Posterior cingulate gyrus (tissue), 11 donors: ENCODE measurements at places on chromosomes 13 and 19.

DNA sequence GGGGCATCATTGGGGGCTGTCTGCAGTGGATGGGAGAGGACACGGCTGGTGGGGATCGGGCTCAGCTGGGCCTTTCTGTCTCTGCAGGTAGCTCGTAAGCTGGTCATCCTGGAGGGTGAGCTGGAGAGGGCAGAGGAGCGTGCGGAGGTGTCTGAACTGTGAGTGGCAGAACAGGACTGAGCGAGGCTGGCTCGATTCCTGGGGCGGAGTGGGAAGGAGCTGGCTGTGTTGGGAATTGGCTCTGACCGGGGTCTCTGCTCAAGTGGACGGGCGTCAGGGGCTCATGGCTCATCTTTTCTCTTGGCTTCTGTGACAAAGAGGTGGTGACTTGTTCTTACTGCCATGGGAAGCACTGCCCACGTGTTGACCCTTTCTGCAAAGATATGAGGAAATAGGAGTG, 11.6 kb downstream of the TPM4 start:
- DNase-seq, result no peak

DNA sequence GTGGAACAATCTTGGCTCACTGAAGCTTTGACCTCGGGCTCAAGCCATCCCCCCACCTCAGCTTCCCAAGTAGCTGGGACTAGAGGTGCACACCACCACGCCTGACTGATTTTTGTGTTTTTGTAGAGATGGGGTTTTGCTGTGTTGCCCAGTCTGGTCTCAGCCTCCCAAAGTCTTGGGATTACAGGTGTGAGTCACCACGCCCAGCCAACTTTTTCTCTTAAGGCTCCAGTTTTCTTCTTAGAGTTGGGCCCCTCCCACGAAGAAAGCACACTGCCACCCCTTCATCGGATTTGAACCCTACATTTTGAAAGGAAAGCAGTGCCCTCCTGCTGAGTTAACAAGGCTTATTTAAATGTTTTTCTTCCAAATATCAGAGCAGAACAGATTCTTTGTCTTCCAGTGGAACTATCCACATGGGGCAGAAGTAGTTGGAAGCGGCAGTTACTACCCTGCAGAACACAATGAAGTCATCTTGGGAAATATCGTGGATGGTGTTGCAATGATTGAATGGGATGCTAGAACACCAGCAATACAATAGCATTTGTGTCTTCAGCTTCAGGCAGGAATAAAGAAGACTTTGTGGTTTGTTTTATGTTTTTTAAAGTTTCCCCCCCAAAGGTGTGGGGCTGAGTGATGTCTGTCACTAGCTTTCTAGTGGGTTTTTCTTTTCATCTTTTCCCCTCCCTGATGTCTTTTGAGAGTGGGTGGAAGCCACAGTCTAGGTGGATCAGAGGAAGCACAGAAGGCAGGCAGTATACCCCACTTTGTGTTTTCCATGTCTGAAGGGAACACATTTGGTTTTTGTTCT, 8.9 kb downstream of the ACTN4 start:
- DNase-seq, result no peak

- no peak for DNase-seq
These were observed 34.9 kb downstream of the DNAJC15 start for GRCh38 chr13:43058318-43058674.

DNA sequence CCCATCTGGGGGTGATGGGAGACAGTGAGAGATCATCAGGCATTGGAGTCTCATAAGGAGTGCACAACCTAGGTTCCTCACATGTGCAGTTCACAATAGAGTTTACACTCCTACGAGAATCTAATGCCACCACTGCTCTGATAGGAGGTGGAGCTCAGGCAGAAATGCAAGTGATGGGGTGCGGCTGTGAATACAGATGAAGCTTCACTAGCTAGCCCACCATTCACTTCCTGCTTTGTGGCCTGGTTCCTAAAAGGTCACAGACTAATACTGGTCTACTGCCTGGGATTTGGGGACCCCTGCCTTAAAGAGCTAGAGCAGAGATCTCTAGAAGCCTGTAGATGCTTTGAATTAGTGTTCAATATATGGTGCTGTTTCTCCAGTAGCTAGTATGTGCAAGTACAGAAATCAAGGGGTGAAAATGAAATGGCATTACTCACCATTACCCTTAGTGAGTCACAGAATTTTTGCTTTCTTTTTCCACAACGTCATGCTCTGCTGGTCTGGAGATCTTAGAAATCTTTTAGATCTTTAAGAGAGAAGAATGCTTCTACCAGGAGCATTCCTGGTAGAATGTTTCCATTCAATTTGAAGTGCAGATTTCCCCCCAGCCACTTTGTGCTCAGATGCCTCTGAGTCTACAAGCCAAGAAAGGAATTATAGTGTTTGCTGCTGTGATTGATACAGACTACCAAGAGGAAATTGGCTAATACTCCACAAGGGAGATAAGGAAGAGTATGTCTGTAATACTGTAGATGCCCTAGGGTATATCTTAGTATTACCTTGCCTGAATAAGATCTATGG, 2301.2 kb downstream of the PCDH9 start:
- no peak for DNase-seq

DNA sequence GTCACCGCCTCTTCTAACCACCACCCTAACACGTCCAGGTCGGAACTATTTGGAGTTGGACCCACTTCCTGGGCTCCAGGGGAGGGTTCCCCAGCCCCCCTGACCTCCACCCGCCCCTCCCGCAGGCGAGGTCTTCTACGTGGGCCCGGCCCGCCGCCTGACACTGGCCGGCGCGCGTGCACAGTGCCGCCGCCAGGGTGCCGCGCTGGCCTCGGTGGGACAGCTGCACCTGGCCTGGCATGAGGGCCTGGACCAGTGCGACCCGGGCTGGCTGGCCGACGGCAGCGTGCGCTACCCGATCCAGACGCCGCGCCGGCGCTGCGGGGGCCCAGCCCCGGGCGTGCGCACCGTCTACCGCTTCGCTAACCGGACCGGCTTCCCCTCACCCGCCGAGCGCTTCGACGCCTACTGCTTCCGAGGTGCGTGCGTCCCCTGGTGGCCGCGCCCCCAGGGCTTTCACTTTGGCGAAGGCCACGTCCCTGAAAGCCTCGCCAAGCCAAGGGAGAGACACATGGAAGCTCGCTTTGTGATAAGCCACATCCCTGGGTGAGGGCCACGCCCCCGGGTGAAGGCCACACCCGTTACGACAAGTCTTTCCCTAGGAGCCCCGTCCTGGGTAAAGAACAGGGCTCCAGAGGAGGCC, 13.2 kb downstream of the NCAN start:
- DNase-seq, result no peak

GRCh38 chr19:18384775-18385174, 1.2 kb upstream of the GDF15 start:
- no peak for DNase-seq

GRCh38 chr13:107266657-107267056, 698.7 kb upstream of the ARGLU1 start:
- DNase-seq, result no peak

DNA sequence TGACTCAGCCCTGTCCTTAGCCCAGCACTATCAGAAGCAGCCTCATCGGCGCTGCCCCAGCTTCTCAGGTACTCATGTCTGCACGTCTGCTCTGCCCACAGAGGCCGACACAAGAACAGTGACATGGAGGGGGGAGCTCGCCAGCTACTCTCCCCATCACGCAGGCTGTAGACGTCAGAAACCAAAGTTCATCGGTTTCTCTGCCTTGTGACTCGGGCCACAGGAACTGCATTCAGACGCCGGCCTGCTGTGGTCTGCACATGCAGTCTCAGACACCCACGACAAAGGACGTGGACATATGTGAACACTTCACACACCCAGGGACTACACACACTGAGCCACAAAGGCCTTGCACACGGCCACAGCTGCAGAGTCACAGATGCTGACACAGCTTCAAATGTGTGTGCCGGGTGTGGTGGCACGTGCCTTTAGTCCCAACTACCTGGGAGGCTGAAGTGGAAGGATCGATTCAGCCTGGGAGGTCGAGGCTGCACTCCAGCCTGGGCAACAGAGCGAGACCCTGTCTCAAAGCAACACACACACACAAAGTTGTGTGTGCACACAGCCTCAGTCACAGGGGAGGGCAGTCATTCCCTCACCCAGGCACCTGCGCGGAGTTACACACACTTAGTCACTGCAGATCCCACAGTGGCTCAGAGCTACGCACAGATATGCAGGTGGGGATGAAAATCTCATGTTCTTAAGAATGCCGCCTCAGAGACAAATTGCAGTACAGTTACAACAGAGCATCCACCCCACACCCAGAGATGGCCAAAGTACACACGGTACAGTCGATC, 4.9 kb upstream of the ZFP36 start:
- no peak for DNase-seq

DNA sequence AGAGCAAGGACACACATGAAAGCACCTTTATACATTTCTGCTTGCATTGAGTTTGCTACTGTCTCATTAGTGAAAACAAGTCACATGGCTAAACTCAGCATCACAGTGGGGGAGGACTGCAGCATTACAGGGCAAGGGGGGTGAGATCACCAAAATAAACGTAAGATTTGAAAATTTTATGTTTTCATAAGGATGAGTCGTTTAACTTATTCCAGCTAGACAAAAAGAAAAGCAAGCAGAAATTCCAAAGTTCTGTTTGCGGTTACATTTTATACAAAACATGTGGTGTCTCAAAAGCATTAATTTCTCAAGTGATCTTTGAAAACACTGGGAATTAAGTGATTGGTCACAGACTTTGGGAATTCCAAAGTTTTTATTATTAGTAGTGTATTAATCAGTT, 261.4 kb upstream of the RXFP2 start:
- no peak for DNase-seq
